ENCODE measurements at places on chromosomes 2 and 18.

DNA sequence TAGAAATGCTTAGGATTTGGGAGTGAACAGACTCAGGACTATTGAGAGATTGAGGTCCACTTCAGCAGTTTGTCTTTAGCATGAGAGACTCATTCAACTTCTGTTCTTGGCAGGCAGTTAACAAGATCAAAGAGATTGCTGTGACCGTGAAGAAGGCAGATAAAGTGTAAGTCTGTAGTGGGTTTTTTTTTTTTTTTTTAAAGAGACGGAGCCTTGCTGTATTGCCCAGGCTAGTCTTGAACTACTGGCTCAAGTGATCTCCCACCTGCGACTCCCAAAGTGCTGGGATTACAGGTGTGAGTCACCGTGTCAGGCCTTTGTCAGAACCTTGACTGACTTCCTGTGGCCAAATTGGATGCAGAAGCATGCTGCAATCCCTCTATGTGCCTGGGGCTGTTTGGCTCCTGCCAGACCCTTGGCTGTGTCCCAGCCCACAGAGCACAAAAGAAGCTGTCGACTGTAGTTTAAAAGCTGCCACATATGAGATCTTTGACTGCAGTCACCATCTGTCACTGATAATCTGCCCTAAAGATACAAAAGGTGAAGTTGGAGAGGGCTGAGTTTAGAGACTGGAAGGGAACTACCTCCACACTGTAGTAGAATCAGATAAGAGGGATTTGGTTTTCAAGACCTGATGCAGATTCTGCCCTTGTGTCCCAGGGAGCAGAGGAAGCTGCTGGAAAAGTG is 9.9 kb downstream of the CCT7 start:
- DNase-seq, result no peak

GRCh38 chr2:10309286-10309685 is 6.6 kb downstream of the HPCAL1 start:
- DNase-seq, result no peak

DNA sequence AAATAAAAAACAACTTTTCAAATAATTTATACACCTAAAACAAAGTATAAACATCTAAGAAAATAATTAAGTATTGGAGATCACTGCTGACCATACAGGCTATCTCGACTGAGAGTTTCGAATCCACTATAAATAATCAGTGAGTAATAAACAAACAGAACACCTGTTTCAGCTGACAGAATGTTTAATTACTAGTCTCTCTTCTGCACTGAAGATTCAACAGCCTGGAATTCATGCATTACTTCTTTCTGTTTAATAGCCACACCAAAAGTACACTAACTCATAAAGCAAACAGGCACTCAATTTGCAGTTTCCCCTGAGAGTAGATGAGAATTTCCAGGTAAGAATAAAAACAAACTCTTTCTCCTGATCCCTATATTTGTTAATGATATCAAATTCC is 138.5 kb downstream of the RBMS1 start:
- no peak for DNase-seq

- DNase-seq, result no peak
Measured at GRCh38 chr18:63099848-63100629, 219.5 kb downstream of the BCL2 start.

- no peak for DNase-seq
Measured at GRCh38 chr18:60099709-60100108, 199.9 kb downstream of the PMAIP1 start.

- peak; percentile 95 for DNase-seq
Measured at GRCh38 chr2:241217320-241218031, 29.0 kb downstream of the ANO7 start.

DNA sequence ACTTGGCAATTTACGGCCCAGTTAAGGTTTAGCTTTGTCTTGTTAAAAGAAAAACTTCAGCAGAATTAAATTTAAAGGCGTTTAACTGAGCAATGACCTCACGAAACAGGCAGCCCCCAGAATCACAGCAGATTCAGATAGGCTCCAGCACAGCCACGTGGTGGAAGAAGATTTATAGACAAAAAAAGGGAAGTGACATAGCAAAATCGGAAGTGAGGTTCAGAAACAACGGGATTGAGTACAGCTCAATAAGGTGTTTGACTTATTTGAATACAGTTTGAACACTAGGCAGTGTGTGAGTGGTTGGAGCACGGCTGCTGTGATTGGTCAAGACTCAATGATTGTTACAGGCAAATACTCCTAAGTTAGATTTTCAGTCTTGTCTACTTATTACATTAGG is 79.8 kb downstream of the MOGAT1 start:
- no peak for DNase-seq

DNA sequence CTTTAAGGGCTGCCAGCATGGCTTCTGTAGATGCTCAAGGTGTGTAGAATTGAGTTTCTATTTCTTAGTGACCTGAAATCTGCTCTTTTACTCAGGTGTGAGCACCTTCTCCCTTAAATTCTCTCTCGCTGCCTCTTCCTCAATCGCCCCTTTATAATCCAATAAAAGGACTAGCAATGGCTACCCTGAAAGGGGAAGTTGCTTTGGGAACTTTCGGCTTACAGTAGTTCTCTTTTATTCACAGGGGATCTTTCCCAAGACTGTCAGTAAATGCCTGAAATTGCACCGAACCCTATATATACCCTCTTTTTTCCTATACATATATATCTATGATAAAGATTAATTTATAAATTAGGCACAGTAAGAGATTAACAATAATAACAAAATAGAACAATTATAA is 121.8 kb downstream of the ACTR3 start:
- DNase-seq, result no peak

GRCh38 chr18:50830544-50830943 is 10.7 kb upstream of the MRO start:
- no peak for DNase-seq

GRCh38 chr18:76558881-76559667 is 64.0 kb upstream of the ZNF516 start:
- no peak for DNase-seq

DNA sequence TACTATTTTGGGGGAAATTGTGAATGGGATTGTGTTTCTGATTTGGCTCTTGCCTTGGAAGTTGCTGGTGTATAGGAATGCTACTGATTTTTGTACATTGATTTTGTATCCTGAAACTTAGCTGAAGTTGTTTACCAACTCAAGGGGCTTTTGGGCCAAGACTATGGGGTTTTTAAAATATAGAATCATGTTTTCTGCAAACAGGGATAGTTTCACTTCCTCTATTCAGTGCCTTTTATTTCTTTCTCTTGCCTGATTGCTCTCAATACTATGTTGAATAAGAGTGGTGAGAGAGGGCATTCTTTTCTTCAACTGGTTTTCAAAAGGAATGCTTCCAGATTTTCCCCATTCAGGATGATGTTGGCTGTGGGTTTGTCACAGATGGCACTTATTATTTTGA is 1383.8 kb upstream of the ACVR2A start:
- DNase-seq, result no peak

DNA sequence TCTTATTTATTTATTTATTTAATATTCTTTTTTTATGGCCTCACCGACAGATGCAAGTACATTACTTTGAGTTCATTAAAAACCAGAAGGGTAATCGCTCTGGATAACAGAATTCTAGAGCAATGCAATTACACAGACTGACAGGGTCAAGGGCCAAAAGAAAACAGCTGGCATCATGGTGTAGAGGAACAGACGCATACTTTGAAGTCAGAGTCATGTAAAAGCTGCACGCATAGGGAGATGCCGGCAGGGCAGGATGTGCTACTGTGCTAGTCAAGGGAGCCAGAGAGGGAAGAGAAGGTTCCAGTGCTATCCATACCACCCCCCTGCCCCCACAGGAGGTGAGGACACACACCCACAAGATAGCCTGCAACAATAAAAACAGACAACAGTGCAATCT is 115.2 kb upstream of the TFCP2L1 start:
- no peak for DNase-seq

GRCh38 chr2:236016496-236016895 is 151.7 kb downstream of the GBX2 start:
- DNase-seq, result no peak

DNA sequence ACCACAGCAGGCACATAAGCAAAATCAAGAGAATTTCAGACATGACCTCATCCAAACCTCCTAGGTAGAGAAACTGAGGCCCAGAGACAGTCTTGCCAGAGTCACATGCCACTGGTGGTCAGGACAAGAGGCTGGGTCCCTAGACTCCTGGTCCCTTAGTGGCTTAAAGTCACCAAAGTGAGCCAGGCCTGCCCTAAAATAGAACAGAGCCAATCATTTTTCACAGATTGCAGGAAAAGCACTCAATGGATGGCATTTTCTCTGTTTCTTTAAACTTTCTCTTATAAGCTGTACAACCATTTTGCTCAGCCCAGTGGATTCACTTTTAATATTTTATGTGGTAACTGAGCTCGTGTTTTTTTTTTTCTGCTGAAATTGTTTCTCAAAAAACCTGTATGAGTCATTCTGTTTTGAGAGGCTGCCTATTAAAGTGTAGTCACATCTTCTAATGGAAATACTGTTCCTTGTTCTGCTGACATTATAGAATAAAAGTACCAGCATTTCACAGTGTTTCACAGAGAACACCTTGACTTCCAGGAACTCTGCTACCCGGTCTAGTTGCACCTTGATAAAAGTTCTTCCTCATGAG is 29.6 kb downstream of the STEAP3 start:
- DNase-seq, result no peak

DNA sequence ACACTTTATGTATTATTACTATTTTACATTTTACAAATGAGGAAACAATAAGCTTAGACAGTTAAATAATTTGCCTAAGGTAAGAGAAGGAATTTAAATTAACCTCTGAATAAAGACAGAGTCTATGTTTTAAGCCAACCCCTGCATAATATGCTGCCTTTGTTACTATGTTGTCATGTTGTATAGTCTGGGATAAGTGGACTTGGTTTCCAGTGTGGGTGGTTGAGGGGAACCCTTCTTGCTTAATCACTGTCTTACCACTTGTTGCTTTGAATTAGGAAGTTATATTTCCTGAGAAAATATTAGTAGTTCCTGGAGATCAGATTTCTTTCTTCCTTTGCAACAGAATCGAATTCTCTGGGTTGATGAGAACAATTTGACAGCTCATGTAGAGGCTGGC is 52.6 kb downstream of the AGPS start:
- DNase-seq, result no peak

DNA sequence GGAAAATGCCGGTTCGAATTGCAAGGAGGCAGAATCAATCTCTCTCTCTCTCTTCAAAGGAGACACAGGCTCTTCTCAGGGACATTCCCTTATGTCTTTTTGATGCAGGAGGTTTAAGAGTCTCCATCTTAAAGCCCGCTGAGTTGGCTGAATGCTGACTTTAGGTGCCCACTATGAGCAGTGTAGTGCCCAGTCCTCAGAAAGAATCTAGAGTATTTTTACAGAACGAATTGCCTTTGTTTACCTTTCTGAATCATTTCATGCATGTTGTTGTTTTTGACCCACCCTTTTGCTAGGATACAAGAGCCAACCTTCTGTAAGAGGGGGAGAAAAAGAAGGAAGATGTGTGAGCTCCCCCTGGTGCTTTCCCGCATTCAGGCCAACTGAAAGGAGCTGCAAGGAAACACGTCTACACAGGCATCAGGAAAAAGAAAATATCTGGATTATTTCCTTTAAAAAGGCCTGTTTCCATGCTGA is 193.5 kb upstream of the TCF4 start:
- no peak for DNase-seq

DNA sequence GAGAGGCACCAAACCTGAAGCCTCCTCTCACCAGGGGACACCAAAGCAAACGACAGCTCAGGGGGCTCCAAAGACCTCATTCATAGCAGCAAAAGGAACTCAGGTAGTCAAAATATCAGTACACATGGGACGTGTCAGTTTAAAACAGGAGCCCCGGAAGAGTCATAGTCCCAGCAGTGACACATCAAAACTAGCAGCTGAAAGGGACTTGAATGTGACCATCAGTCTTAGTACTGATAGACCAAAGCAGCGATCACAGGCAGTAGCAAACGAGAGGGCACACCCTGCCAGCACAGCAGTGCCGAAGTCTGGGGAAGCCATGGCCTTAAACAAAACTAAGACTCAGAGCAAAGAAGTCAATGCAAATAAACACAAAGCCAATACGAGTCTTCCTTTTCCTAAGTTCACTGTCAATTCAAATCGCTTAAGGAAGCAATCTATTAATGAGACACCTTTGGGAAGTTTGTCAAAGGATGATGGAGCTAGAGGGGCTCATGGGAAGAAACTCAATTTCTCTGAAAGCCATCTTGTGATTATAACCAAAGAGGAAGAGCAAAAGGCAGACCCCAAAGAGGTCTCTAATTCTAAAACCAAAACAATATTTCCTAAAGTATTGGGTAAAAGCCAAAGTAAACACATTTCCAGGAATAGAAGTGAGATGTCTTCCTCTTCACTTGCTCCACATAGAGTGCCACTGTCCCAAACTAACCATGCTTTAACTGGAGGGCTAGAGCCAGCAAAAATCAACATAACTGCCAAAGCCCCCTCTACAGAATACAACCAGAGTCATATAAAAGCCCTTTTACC is 1.2 kb downstream of the GALNT5 start:
- no peak for DNase-seq

DNA sequence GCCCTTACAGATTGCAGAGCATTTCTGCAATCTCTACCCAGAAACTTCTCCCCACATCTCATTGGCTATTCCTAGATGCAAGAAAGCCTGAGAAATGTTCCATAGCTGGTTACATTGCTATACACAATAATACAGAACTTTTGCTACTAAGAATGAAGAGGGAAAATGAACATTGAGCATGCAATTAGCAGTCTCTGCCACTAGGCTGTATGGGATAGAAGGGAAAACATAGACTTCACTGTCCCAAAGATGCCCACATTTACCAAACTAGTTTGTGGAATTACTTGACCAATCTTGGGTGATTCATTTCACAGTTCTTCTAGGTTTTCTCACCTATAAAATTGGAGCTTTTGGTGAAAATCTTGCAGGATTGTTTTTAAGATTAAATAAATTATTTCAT is 265.7 kb upstream of the NT5C1B start:
- no peak for DNase-seq

- DNase-seq, result no peak
Measured at GRCh38 chr18:33123862-33124518, 316.5 kb downstream of the CCDC178 start.

DNA sequence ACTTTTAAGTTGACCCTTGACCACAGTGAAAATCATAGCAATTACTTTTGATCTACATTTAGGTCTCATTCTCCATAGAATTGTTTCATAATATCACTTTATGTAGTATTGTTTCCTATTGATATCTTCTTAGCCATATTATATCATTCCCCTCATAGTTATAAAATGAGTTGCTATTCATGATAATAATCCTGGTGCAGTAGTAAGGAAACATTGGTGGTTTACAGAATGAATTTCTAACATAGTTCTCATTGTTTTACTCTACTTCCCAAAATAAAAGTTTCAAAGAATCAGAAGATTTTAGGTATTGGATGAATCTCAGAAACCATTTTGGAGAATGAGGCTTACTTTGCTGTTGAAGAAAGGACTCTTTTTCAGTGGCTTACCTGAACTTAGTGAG is 246.0 kb downstream of the PARD3B start:
- DNase-seq, result no peak

DNA sequence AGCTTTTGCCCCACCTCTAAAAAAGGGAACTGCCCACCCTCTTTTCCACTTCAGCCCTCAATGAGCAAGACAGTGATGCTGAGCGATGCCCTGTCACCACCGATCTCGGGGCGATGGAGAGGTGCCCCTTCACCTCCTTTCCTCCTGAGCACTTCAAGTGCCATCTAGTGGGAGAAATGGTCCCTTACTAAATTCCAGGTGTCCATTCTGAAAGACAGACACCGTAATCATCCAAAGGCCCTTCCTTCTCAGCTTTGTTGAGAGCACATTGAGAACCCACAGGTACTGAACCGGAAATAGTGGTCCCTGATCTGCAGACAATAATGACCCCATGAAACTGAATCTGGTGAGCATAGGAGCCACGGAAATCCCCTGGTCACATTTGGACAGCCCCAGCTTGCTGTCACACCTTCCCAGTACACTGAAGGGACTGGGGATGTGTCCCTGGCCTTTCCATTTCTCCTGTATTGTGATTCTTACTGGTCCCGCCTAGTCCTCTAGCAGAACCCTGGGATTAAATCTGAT is 38.5 kb downstream of the KCTD18 start:
- peak; percentile 28 for DNase-seq
